ENCODE measurements at places on chromosomes 6 and 20. TPM values are rescaled to one million over a fixed set of nuclear protein-coding genes. Genes with fewer than 3 reads are reported as not detected.

DNA sequence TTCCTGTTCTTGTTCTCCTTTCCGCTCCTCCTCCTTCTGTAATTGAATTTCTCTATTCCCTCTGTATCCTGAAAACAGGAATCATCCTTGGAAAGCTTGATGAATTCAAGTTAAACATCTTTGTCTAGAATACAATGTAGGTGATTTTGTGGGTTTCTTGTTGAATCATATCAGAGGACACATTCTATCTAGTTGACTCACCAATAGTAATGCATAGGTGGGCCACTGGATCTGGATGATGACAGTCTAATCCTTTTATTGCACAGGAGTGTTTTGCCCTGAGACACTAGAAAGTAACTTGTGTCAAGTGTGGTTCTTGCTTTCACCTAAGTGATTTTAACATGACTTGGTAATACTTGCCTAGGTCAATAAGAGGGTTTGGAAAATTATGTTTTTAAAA lies 164.3 kb downstream of the RFPL4B start:
- no peak for DNase-seq

ADGB gene
- 0.05 TPM for total RNA-seq

BMP7 gene
- 12.1 TPM for total RNA-seq

CST3 gene
- 166 TPM for total RNA-seq

GRCh38 chr6:9002833-9003232 lies 567.5 kb upstream of the SLC35B3 start:
- peak; percentile 18 for DNase-seq

- no peak for DNase-seq
Measured at GRCh38 chr20:17611540-17612286, 41.8 kb downstream of the DSTN start.

- DNase-seq, result no peak
Measured at GRCh38 chr6:11140056-11140455, 28.5 kb upstream of the ERVFRD-1 start.

DNA sequence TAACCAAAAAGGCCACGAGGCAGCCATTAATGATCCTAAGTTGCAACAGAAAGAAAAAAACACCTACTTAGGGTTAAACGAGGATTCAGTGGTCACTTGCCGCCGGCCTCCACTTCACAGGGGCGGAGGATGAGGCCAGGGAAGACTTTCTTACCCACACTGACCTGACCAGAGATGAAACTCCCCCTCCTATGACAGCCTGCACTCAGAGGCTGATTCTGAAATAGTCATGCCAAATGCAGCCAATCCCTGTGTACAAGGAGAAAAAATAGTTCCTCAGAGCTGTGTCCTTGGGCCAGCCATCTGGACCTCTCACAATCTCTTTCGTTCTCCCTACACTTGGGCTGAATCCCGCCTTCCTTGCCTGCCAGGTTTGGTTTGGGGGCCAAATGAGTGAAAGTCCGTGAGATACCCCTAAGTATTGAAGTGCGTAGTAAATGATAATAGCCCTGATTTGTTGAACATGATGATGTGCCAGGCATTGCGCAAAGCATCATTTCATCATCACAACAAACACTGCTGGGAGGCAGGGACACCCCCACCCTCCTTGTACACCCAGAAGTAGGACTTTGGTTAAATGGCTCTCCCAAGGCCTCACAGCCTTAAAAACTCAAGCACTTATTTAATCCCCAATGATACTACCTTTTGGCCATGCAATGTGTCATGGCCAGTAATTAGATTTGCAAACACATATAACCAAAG lies 3.2 kb upstream of the IRF4 start:
- no peak for DNase-seq

TCEA2 gene
- 18.2 TPM for total RNA-seq

GRCh38 chr20:44067650-44068081 lies 119.3 kb downstream of the JPH2 start:
- no peak for DNase-seq

GRCh38 chr6:163185744-163186143 lies 228.8 kb upstream of the QKI start:
- DNase-seq, result no peak

DNA sequence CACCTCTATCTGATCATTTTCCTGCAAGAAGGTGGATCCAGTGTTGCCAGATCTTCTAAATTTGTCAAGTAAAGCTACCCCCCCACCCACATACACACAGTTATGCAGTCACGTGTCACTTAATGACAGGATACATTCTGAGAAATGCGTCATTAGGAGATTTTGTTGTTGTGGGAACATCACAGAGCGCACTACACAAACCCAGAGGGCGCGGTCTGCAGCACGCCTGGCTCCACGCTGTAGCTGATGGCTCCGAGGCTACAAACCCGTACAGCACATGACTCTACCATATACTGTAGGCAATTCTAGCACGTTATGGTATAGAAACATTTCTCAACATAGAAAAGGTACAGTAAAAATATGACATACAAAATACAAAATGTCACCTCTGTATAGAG lies 126.9 kb downstream of the SYCP2 start:
- DNase-seq, result no peak

GRCh38 chr6:75266716-75267291 lies 17.8 kb downstream of the TMEM30A start:
- DNase-seq, result no peak

DNA sequence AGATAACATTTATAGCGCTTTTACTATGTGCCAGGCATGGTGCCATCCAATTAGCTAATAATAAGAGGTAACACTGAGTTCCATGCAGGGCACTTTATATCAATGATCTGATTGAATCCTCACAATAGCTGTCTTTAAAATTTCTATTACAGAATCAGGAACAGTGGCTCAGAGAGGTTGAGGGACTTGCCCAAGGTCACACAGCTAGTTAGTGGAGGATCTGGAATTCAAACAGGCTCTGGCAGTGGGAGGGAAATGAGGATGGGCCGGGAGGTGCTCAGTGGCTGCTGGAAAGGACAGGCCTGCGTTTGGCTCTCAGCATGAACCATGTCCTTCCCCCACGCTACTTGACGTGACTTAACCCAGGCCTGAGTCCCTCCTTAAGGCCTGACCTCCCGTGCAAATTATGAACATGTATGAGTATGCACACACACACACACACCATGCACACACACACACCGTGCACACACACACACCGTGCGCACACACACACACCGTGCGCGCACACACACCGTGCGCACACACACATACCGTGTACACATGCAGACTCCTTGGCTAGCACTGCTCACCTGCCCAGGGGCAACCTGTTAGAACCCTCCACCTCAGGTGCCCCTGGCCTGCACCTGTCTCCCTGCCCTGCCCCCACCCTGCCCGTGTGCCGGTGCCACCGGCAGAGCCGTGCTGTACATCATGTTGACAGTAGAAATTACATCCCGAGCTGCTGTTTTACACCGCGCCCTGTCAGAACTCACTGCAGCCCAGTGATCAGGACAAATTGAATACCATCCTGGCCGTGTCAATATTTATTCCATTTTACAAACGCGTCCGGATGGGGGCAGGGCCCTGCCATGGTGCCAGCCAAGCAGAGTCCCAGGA lies 43.7 kb downstream of the CDH22 start:
- no peak for DNase-seq

- no peak for DNase-seq
Measured at GRCh38 chr6:158414851-158415262, 102.6 kb downstream of the TULP4 start.

DNA sequence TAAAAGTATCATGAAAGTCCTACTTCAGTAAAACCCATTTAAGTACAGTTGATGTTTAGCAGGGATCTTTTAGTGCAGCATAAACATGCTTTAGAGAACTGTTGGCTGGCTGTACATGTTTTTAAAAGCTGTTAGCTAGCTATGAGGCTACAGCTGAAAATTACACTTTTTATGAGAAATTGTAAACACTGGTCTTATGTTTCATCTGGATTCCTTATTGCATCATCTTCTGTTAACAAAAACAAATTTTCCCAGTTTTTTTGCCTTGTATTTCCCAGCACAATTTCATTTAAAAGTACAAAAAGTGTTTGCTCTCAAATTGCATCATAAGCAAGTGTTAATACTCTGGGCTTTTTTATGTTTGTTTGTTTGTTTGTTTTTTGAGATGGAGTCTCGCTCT lies 18.3 kb upstream of the HLA-E start:
- no peak for DNase-seq

MGME1 gene
- 15.0 TPM for total RNA-seq

ZSCAN31 gene
- 21.5 TPM for total RNA-seq

SLC13A3 gene
- 5.4 TPM for total RNA-seq

DNA sequence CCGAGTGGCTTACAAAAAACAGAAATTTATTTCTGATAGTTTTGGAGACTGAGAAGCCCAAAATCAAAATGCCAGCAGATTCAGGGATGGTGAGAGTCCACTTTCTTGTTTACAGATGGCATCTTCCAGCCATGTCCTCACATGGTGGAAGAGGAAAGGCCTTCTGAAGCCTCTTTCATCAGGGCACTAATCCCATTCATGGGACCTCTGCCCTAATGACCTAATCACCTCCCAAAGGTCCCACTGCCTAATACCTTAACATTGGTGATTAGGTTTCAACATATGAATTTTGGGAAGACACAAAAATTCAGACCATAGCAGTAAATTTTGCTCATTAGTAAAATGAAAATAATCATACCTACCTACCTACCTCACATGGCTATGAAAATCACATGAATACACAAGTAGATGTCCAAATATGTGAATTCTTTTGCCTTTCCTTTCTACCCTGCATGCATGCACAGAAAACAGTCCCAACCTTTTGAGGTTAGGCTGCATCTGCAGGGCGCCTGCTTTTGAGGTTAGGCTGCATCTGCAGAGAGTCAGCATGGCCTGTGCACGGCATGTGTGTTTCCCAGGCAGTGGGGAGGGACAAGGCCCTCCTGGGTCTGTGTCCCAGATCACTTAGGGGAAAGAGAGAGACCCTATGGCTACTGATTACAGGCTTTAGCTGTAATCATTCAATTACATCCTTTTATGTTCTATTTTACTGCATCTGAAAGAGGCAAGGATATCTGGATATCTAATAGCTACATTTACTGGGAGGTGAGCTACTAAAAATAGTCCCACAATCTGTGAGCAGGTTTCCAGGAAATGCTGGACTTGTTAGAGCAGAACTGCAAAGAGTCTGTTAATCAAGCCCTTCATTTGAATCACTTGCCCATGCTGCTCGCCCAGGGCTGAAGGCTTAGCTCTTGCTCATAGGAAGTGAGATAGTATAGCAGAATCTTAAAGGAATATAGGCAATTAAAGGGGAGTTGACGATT lies 497.7 kb upstream of the MARCKS start:
- no peak for DNase-seq

DNA sequence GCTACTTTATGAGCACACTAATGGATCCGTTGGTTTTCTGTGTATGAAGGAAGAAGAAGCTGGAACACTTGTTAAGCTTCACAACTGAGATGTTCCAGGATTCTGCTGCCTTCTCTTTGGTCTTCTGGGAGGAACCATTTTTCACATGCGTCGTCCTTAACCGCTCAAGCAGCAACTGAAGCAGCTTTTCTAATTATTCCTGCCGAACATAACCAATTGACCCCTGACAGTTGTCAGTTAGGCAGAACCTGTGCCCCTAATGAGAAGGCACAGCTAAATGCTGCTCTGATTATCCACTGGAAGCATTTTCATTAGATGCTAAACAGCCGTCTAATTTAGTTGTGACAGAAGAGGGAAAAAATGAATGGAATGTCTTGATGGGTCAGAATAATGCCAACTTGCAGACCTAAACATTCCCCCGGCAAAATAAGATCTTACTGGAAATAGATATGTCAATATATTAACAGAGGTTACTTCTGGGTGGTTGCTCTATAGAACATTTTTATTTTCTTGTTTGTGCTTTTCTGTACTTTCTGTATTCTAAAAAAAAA lies 85.0 kb upstream of the SMLR1 start:
- DNase-seq, result no peak

- no peak for DNase-seq
Measured at GRCh38 chr6:91243436-91243835, 656.6 kb upstream of the MAP3K7 start.

DNA sequence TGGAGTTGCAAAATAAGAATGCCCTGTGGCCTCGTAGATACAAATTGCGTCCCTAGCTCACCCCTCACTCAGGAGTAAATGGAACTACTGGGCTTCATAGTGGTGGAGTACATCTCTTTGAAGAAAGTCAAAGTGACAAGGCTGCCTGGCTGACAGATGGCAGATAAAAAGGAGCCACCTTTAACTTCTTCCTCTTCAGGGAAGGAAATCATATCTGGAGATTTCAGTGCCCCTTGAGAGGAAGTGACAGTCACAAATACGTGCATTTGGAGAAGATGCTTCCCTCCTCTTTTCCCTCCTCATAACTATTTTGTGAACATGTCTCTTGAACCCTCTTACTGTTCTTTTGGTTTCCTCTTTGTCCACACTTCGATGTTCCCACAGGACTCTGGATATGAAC lies 43.2 kb downstream of the PPP1R3G start:
- no peak for DNase-seq

BPIFA1 gene
- total RNA-seq, result not detected

GRCh38 chr20:47493175-47493962 lies 8.3 kb upstream of the NCOA3 start:
- peak; percentile 56 for DNase-seq

- DNase-seq, result no peak
Measured at GRCh38 chr6:2047855-2048254, 197.6 kb downstream of the GMDS start.

HLA-DRB1 gene
- total RNA-seq, result 10.2 TPM

DNA sequence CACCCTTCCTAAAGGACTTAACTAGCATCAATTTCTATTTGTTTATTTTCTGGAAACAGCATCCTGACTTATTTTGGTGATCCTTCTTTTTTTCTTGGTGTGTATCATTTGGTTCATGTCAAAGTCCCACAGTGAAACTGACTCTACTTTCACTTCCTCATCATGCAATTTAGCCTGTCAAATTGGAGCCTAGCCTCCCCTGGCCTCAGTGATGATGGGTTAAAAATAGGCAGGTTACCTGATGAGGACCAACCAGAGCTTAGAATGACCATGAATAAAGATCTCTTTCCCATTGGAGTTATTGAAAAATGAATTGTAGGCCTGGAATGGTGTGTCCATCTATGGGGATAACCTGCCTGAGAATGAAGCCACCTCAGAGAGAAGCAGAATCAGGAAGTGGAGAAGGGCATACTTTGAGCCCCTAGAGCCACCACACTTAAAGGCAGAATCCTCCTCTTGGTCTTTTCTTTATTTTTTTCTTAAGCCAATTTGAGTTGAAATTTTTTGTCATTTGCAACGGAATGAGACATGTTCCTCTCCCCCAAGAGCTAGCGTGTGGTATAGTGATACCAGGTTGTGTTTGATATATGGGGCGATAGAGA lies 105.6 kb downstream of the BTBD3 start:
- DNase-seq, result no peak

PLG gene
- total RNA-seq, result not detected

- DNase-seq, result no peak
Measured at GRCh38 chr20:44696315-44696714, 18.9 kb upstream of the CCN5 start.

FERMT1 gene
- total RNA-seq, result 11.1 TPM

SOBP gene
- total RNA-seq, result 27.7 TPM

GRCh38 chr20:41408986-41409385 lies 42.4 kb upstream of the EMILIN3 start:
- DNase-seq, result no peak

GRCh38 chr6:43985329-43985728 lies 141.9 kb downstream of the MRPL14 start:
- DNase-seq, result no peak

Data from urinary bladder (tissue), 4 donors.